Stimulated activated CD8-positive, alpha-beta memory T cell treated with anti-CD3 and anti-CD28 coated beads, Interleukin-7, amount 100 ng/mL, for 1 hour (primary cell): ENCODE measurements at places on chromosomes 1 and 21.

DNA sequence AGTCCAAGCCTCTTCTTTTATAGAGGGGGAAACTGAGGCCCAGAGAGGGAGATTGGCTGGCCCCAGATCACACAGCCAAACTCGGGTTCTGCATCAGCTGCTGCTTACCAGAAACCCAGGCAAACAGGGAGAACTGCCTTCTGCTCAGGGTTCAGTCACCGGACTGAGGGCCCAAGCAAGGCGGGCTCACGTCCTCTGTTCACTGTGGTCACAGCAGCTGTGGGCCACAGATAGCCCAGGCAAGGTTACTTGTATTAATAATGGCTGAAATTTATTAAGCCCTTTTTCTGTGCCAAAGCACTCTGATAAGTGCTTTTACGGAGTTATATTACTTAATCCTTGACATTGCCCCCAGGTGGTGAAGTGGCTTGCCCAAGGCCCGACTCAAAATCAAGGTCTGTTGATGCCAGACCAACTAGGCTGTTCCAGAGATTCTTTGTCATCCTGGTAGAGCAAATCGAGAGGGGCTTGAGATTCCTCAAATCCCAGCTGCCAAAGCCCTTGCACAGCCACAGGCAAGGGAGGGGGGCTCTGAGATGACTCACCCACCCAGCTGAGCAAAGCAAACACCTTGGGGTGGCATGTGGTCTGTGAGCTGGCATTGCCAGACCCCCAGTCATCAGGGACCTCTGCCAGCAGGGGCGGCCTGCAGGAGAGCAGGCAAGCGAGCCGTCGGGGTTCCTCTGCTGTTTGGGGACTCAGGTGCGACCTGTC, 36.5 kb downstream of the EPHB2 start:
- no peak for DNase-seq

- DNase-seq: no peak
Observed at GRCh38 chr1:161498646-161499045, 6.6 kb upstream of the FCGR2A start.

GRCh38 chr1:245860657-245861544, 646.2 kb downstream of the SMYD3 start:
- no peak for DNase-seq

GRCh38 chr21:33011462-33011861, 14.3 kb upstream of the OLIG2 start:
- no peak for DNase-seq

GRCh38 chr1:116475850-116476218, 95.0 kb downstream of the CD58 start:
- DNase-seq: no peak

- no peak for DNase-seq
Observed at GRCh38 chr1:119011706-119012105, 23.6 kb upstream of the TBX15 start.

- no peak for DNase-seq
Observed at GRCh38 chr1:64502931-64503330, 33.0 kb downstream of the CACHD1 start.

DNA sequence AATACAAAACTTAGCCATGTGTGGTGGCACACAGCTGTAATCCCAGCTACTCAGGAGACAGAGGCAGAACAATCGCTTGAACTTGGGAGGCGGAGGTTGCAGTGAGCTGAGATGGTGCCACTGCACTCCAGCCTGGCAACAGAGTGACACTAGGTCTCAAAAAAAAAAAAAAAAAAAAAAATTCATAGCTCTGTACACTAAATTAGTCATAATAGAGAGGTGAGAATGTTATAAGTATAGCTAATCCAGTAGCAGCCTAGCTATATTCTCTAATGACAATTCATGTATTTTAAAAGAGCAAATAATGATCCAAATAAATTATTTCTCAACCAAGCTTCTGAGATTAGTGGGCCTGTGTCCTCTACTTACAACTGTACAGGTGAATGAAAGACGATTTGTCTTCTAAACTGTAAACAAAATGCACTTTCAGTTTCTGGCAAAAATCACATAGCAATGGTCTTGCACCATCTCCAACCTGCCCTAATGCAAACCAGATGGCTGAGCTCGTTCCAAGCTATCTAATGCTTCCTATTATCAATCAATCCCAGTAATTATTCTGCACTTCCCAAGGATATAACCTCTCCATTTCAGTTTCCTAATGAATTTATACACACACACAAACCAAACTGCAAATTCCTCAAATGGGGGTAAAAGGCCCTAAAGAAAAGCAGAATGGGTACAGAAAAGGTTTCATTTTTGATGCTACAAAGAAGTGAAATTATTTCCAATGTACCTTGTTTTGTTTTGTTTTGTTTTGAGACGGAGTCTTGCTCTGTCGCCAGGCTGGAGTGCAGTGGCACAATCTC, 56.5 kb downstream of the GATAD2B start:
- no peak for DNase-seq

DNA sequence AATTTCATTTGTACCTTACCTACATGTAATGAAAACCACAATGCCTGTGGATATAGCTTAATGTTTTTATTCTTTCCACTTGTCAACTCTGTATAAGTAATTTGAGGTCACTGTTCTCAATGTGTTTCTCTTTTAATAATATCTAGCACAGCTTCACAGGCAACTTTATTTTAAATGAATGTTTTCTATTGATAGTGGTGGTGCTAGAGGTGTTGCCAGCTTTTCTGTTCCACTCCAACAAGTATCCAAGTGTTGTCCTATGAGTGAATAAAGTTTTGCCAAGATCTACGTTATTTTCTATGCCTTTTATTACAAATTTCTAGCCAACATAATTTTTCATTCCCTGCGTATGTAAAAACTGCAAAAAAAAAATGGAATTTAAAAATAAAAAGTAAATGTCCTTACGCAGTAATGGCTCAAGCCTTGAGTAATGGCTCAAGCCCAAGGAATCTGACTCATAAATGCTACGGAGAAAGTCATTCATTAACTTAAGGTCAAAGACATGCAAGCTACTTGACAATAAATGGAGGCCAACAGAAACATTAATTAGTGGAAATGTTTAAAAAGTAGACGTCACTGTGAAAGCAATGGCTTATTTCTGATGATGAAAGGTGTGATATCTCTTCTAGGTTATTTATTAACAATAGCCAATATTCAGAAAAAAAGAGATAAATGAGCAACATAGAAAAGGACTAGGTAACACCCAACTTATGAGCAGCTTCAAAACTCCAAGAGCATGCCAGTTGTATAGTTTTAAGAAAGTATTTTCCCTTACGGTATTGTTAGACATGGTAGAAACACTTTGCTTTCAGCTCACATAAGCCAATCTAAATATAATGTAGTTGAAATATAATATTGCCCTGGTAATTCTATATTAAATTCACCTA, 71.4 kb downstream of the SLC44A5 start:
- no peak for DNase-seq

GRCh38 chr1:49026230-49026811, 249.6 kb upstream of the BEND5 start:
- DNase-seq: no peak

DNA sequence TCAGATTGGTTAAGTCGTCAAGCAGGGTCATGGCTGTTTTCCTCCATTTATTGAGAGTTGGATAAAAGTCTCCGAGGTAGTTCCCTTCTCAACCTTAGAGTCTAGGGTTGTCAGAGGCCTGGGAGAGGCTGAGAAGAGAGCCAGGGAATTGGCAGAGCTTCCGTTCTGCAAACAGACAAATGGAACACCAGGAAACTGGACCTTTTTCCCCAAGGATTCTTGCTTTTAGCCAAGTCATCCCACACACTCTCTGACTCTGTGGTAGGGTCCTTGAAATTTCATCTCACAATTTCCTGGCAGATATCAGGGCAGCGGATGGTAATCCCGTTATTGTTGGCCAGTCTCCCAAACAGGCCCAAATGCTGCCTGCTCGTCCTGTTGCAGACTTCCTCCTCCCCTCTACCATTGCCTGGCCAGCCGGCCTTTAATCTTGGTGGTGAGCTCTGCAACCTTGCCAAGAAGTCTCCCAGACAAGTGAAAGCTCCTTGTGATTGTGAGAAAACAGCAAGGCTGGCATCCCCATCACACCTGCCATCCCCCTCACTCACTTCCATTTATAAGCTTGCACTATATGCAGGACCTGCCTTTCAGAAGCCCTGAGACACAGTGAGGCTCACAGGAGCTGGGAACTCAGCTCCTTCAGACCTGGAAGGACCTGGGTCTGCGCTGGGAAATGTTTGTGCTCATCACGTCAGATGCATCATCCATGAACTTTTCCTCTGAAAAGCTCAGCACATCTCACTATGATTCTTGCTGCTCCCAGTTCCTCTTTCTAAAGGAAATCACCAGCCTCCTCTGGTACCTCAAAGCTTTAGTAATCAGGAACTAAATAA, 13.7 kb upstream of the SRP9 start:
- DNase-seq: no peak

DNA sequence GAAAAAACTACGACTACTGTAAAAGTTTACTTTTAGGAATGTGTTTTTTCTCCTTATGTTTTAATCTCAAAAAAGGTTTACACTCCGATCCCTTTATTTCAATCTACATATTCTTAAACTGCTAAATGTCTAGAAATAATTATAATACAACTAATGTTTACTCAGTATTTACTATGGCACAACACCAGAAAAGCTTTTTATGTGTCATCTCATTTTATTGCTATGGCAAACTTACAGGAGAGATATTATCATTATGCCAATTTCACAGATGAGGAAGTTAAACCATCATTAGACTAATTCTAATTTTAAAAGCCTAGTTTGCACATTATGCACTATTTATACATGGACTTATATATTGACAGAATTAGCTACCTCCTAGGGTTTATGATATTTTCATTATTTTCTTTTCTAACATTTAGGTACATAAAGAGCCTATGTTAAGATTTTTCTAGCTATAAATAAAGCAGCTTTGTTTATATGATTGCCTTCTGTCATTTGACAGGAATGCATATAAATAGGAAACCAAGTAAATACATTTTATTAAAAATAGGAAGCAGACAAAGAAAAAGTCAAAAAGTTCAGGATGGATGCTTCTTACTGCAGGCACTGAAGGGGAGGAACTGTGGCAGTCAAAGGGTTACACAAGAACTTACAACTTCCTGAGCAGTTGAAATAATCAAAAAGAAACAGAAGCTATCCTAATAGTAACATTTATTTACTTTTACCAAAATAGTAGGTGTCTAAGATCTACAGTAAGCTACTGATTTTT, 442.4 kb downstream of the LTN1 start:
- no peak for DNase-seq

- no peak for DNase-seq
Observed at GRCh38 chr1:150985179-150985825, 3.2 kb downstream of the ANXA9 start.

DNA sequence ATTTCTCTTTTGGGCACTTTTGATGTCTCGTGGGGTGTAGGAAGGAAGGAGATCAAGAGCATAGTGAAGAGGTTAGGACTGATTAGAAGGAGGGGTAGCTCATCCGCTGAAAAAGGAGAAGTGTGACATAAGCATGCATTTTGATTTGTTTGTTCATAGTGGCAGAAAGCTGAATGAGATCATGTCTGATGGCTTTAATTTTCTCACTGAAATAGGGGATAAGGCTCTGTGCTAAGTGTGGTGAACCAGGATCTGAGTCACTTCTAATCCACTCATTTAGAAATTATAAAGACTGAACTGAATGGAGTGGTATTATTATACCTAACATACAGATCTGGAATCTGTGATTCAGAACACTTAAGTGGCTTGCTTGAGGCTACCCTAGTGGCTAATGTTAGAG, 344.5 kb downstream of the PDE4B start:
- DNase-seq: no peak

DNA sequence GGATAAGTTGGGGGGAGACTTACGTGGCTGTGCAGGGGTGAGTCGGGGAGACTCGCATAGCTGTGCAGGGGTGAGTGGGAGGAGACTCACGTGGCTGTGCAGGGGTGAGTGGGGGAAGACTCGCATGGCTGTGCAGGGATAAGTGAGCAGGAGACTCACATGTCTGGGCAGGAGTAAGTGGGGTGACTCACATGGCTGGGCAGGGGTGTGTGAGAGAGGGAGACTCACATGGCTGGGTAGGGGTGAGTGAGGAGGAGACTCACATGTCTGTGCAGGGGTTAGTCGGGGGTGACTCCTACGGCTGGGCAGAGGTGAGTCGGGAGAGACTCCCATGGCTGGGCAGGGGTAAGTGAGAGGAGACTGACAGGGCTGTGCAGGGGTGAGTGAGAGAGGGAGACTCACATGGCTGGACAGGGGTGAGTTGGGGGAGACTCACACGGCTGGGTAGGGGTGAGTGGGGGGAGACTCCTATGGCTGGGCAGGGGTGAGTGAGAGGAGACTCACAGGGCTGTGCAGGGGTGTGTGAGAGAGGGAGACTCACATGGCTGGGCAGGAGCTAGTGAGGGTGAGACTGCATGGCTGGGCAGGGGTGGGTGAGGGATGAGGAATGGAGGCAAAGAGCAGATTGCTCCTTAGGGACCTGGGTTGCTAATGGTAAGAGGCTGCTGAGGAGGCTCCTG, 56.0 kb upstream of the ABCG1 start:
- DNase-seq: no peak

GRCh38 chr1:226082959-226083301, 20.4 kb downstream of the H3-3A start:
- no peak for DNase-seq

DNA sequence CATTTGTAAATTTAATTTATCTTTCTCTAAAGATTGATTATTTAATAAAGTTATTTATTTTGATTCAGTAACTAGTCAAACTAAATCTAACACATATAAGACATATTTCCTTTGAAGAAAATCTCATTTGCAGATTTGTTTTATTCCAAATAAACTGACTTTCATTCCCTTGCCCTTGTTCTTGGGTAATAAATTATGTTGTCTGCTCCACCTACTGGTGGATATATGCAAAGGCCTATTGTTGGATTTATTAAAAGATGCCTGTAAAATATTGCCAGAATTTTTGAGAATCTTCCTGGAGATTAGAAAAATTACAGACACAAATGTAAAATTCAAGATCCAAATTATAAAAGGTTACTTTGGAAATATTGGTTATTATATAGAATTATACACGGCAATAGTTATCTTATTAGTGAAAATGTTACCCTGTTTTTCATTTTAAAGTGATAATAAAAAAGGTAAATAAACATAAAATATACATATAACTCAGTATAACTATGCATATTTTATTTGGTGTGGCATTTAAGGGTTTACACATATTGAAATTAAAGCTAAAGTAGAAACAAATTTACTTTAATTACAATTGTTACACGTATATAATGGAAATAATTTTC, 116.1 kb downstream of the SPATA17 start:
- DNase-seq: no peak

GRCh38 chr21:34630536-34631143, 15.7 kb upstream of the RCAN1 start:
- no peak for DNase-seq

- DNase-seq: no peak
Observed at GRCh38 chr21:25176637-25177412, 430.5 kb downstream of the MRPL39 start.

DNA sequence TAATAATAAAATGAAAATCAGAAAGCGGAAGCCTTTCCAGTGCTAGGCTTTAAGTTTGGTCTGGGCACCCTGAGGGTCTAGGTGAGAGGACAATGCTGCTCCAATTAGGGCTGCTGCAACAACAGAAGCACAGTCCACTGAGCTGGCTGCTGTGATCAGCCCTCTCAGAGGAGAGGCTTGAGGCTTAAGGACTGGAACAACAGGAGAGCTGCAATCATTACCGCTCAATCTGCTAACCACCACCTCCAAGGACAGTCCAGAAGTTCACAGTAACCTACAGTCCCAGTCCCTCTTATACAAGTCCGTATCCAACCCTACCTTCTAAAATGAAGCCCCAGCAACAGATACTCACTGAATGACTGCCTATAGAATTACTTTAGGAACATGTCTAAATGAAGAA, 62.1 kb downstream of the USP24 start:
- DNase-seq: no peak

GRCh38 chr1:48462716-48463302, 9.2 kb downstream of the SPATA6 start:
- no peak for DNase-seq
